ENCODE measurements at places on chromosomes 13 and 19.

- peak; percentile 47 for DNase-seq
Measured at GRCh38 chr19:48391100-48392005, at the start of gene KDELR1. KDELR1 (minus strand) TSS chr19:48391551; CDS start chr19:48391358, 193 bp downstream.

GRCh38 chr19:46067691-46068090 is 26.9 kb upstream of the IGFL4 start:
- DNase-seq, result no peak

DNA sequence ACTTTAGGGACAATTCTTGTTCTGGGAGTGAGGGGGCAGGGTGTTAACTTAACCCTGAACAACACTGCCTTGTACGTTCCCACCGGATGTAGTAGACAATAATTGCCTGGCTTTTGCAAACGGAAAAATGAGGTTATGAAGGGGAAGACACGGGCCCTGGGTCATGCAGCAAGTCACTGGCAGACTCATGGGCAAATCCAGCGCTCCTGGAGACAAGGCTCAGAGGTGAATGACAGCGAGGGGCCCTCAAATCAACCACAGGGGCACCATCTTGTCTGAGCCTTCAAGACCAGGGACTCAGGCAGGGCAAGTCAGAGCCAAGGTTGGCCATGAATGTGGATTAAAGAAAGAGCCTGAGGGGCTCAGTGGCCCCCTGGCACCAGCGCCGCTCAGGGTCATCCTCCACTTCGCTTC is 2.8 kb downstream of the RASA3 start:
- DNase-seq, result no peak

GRCh38 chr19:7871437-7872305 is 2.5 kb downstream of the PRR36 start:
- peak; percentile 66 for DNase-seq

- DNase-seq, result no peak
Measured at GRCh38 chr19:19741184-19741583, 8.3 kb upstream of the ZNF14 start.

DNA sequence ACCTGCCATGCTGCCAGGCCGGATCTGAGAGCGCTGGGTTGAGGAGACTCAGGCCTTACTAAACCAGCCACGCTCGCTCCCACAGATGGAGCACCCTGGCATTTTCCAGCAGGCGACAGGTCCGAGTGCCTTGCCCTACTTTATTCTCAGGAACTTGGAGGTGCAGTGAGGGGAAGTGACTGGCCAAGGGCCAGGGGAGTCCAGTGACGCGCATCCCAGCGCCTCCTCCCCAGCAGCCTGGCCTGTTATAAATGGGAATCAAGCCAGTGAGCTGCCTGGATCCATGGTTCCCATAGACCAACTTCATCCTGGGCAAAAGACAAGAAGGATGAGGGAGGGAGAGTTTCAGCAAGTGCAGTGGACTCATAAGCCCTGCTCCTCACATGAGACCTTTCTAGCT is 35.5 kb downstream of the TMED1 start:
- no peak for DNase-seq

- no peak for DNase-seq
Measured at GRCh38 chr19:53577968-53578367, 40.0 kb downstream of the ZNF331 start.

- no peak for DNase-seq
Measured at GRCh38 chr19:14433554-14434501, 722 bp downstream of the PKN1 start.

Data from stimulated activated CD4-positive, alpha-beta T cell treated with anti-CD3 and anti-CD28 coated beads, Interleukin-1b, Interleukin-23, amount 100 ng/mL, for 24 hours (primary cell).